ENCODE measurements at places on chromosomes 4 and X.

GRCh38 chr4:24475756-24476155 is 108.6 kb downstream of the DHX15 start:
- no peak for DNase-seq

DNA sequence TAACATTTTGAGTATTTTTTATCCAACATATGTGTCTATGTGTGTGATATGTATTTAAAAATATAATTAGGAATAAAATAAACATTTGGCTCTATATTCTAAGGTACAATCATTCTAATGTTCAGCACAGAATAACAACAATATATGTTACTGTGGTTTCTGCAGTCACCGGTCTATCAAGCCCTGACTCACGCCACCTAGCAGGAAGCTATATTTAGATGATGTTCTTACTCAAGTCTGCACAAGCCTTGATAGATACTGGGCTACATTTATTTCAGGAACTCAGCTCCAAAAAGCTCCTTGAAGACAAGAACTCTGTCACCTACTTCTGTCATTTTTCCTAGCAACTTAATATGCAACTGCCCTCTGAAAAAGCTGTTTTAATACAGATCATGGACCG is 152.0 kb upstream of the FTHL17 start:
- DNase-seq = no peak

GRCh38 chrX:48107717-48108116 is 22.7 kb upstream of the SPACA5B start:
- no peak for DNase-seq

DNA sequence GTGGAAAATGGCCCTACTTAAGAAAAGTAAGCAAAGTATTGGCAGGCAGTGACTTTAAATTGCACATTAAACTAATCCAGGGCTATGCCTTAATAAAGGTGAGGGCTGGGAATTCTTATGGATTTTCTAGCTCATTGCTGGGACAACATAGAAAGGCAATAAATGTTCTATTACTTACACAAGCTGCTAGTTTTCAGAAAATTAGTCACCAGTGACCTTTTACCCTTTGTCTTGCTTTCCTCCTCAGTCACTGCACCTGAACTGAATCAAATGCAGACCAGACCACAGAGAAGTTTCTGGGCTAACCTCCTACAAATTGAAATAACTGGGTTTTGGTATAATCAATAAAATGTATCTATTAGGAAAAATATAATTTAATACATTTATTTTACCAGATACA is 694.4 kb upstream of the FAM241A start:
- DNase-seq = no peak

GRCh38 chrX:153507484-153508178 is 9.8 kb upstream of the ATP2B3 start:
- DNase-seq = no peak
